Activated naive CD8-positive, alpha-beta T cell treated with anti-CD3 and anti-CD28 coated beads, Interleukin-2, amount 50 U/mL, for 24 hours (primary cell): ENCODE measurements at places on chromosomes 7 and 10.

- no peak for DNase-seq
These were observed 33.8 kb downstream of the NACAD start for GRCh38 chr7:45055016-45055415.

DNA sequence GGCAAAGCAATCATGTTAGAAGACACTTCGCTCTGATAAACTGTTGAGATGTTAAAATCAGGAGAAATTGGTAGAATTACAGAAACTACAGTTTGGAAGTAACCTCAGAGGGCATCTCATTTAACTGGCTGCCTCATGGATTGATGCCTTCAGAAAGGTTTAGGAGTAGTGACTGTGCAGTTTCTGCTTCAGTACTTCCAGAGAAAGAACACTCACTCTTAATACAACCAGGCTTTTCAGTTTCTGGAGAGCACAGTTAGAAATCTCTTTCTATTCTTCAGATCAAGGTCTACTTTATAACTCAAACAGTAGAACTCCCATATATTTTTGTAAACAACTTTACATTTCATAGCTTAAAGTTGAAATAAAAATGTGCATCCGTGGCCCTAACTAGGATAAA is 1358.9 kb upstream of the LRRTM3 start:
- DNase-seq = no peak

GRCh38 chr7:130258494-130259078 is 8.1 kb upstream of the CPA2 start:
- DNase-seq = no peak

- DNase-seq = no peak
These were observed 17.9 kb upstream of the CYREN start for GRCh38 chr7:135188298-135188984.

DNA sequence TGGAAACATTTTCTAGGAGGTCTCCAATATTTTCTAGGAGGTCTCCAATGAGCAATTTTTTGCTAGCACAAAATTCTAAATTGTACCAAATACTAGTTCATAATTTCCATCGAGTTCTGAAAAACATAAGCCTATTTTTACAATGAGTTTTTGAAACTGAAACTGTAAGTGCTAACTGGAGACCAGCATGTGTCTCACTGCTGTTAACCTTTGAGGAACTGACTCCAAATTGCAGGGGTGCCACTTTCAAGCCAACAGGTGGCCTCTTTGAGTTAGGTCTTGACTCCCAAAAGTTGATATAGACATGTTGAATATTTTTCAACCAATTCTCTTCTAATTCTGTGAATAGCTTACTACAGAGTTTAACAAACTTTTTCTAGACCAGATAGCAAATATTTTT is 58.8 kb downstream of the CAV1 start:
- no peak for DNase-seq

- no peak for DNase-seq
These were observed 142.7 kb downstream of the KCNMA1 start for GRCh38 chr10:77494756-77495541.

DNA sequence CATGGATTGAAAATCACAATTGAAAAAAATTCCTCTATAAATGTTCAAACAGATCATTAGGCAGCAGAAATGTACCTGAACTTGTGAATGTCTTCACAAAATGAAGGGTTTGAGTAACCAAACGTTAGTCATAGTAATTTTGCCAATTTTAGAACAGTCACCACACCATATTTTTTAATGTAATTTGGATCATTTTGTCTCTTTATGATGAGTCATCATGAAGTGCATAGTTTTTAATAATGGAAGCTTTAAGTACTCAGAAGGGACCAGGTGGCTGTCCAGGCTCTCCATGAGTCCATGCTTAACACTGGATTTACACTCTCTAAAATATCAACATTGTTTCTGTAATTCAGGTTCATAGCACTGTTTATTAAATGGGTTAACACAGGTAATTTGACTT is 219.2 kb downstream of the ETV1 start:
- DNase-seq = no peak

GRCh38 chr10:70954381-70955176 is 66.2 kb upstream of the PCBD1 start:
- DNase-seq = no peak

- DNase-seq = no peak
These were observed 111.1 kb downstream of the EBF3 start for GRCh38 chr10:129852829-129853561.

GRCh38 chr7:45153233-45153632 is 4.4 kb upstream of the RAMP3 start:
- no peak for DNase-seq
